ENCODE measurements at places on chromosomes 6 and 20. TPM values are rescaled to one million over a fixed set of nuclear protein-coding genes. Genes with fewer than 3 reads are reported as not detected.
A peak's percentile ranks its signal among the peaks of the same experiment; 100 is the strongest.

DNA sequence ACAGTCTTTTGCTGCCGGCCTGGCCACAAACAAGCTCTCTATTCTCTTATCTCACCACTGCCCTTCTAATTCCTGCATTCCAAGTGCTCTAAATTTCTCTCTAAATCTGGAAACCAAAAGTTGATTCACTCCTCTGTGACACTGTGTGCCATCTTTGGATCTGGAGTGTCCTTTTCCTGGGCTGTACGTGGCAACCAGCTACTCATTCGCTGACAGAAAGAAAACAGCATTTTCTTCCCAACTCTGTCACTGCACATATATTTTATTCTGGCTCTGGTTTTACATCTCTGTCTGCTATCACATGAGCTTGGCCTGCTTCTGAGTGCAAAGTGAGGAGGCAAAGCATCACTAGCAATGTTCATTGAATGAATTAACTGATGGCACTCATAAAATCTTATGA lies 397.2 kb upstream of the MAP3K7 start:
- no peak for DNase-seq

DNA sequence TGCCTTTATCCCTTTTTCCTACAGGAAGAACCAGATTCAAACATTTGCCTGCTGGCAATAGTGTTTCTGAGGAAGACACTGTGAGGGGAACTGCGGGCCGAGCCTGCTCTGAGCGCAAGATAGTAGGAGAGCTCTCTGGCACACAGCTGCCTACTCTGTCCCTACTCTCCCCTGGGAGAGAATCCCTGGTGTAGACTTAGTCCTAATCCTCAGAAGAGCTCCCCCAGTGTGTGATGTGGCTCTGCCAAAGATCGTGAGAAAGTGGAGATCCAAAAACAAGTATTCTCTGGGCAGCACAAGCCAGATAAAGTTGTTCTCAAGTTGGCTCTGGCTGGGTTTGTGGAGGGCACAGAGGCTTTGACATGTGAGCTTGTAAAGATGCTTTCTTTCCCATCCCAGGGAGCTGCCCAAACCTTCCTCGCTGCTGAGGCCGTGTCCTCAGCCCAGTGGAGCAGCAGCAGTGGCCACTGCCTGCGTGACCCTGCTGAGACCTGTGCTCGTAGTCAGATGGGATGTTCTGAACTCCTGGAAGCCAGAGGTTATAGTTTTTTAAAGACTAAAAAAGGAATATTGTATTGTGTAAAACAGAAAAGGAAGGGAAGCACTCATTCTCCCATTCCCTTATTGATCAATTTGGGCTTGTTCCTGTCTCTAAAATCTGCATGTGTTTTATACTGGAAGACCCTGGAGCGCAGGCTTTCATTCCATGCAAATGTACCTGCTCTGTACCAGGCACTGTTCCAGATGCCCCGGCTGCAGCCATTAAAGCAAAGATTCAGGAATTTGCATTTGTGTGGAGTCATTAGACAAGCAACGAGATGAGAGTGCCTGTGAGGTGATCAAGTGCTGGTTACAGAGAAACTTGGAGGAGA lies 30.7 kb downstream of the PNLDC1 start:
- DNase-seq = no peak

DNA sequence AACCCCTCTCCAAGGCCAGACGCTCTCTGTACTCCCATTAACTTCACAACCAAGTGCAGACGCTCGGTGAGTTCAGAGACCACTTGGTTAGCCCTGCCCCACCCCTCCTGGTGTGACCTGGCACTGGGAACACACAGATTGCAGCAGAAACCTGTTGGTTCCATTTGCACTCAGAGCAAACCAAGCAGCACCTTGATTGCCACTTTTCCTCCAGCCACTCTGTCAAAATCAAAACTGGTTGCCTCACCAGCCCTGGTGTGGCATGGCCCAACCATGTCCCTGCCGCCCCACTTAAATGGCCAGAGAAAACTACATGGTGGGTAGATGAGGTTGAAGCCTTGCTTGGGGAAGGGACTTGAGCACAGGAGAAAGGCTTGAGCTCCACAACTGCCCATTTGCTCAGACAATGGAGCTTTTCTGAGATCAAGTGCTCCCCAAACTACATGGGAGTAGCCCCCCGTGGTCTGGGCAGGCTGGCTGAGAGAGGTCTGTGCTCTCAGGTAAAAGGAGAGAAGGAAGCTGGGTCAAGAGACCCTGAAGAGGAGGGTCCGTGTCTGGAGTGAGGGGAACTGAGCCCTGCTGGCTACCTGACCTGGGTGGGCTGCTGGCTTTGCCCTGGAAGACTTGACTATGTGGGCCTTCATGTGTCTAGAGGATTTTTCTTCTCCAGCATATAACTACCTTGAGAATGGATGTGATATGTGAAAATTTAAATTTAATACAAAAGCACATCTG lies 43.4 kb downstream of the PLCG1 start:
- no peak for DNase-seq

DNA sequence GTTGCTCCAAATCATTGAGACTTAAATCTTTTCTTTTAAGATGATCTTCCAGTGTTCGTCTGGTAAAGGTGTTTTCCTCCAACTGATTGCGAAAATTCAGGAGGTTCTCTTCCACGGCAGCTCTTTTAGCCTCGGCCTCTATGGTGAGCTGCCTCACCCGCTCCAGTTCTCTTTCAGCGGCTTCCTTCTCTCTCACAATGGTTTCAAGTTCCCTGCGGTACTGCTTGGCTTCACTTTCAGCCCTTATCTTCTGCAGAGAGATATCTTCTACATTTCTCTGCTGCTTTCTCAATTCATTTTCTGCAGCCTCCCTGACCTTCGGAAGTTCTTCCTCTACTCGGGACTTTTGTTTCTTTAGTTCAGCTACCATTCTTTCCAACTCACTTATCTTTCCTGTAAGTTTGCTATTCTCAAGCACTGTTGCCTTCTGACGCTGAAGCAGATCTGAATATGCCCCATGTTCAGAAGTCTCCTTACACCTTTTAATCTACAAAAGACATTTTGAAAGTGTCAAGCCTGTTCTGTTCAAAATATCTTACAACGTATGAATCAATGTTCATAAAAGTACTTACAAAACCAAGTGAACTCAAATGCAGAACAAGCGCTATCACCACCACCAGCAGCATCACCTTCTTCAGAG lies 22.3 kb downstream of the DST start:
- DNase-seq = no peak

DNA sequence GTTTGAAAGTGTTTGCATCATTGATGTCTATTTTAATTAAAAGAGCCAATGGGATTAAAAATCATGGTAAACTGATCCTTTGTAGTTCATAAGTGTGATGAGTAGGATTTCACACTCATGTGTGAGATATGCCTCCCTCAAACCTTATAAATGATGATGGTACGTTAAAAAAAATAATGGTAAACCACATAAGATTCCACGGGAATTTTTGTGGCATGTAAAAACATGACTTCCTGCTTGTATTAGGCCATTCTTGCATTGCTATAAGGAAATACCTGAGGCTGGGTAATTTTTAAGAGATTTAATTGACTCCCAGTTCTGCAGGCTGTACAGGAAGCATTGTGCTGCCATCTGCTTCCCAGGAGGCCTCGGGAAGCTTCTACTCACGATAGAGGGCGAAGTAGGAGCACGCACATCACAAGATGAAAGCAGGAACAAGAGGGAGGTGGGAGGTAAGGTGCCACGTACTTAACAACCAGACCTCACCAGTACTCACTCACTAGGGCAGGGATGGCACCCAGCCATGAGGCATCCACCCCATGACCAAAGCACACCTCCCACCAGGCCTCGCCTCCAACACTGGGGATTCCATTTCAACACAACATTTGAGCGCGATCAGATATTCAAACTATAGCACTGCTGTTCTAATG lies 187.6 kb upstream of the QKI start:
- DNase-seq = peak; percentile 2

DNA sequence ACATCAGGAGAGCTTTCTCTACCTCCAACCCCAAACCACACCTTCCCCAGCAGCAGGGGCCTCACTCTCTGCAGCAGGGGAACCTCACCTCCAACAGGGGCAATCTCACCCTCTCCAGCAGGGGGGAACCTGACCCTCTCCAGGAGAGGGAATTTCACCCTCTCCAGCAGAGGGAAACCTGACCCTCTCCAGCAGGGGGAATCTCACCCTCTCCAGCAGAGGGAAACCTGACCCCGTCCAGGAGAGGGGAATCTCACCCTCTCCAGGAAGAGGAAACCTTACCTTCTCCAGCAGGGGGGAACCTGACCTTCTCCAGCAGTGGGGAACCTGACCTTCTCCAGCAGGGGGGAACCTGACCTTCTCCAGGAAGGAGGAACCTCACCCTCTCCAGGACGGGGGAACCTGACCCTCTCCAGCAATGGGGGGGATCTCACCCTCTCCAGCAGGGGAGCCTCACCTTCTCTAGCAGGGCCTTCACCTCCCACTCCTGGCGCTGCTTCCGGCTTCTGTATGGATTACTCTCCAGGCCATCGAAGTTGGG lies 3.1 kb downstream of the B3GALT4 start:
- peak; percentile 83 for DNase-seq

DNA sequence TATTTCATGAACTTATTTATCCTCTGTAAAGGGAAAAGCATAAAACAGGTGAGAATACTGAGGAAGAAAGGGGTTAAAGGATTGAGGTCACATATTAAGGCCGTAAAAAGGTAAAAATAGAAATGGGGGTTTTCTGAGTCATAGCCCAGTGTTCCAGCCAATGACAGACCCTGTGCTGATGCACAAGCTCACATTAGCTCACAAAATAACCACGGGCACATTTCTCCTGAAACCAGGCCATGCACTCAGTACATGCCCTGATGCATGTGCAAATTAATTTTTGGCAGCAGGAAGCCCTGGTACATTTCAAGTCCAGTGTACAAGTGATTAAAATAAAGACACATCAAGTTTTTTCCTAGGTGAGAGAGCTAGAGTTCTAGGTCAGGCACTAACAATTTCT lies 194.4 kb downstream of the TMEM200A start:
- DNase-seq = no peak

GRCh38 chr6:53483423-53484353 lies 61.2 kb downstream of the GCLC start:
- DNase-seq = peak; percentile 36

- peak; percentile 56 for DNase-seq
Observed at GRCh38 chr20:49583669-49584417, 15.9 kb upstream of the PTGIS start.

GRCh38 chr20:36315545-36316351 lies 9.6 kb downstream of the DLGAP4 start:
- no peak for DNase-seq

Gene SLC17A3
- total RNA-seq = not detected

Gene LY6G5C
- total RNA-seq = 1.6 TPM

Gene GABRR1
- not detected for total RNA-seq

Gene C6orf15
- not detected for total RNA-seq

Gene SEMG1
- not detected for total RNA-seq

Gene SAPCD1
- total RNA-seq = 6.0 TPM

Data from PC-3 (cell line).